ENCODE measurements at places on chromosomes 4 and X.

DNA sequence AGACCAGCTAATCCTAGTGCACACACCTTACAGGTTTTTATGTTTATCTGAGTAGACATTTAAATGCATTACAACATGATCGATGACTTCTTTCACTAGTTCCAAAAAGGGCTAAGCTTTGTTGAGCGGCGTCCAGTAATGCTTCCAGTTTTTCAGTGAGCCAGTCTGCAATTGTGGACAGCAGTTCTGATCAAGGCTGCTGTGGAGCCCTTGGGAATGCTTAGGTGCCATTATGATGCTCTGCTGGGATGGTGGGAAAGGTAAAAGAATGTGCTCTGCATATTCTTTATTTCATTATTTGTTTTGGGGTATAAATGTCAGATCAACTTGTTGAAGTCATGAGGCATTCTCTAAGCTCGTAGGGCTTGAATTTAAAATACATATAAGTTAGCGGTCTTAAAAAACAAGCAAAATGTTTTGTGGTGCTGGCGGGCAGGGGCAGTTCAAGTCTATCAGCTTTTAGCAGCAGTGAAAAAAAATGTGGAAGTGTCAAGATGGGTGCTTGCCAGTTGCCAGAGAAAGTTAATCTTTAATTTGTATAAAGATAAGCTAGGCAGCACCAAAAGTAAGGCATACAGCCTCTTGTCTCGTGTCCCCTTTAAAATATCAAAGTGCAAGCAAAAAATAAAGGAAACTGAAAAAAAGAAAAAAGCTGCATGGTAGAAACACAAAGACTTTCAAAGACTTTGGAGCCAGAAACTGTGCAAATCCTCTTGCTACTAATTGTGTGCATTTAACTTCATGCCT is 5.8 kb downstream of the MID1IP1 start:
- DNase-seq: no peak

- no peak for DNase-seq
Measured at GRCh38 chrX:10648614-10649013, 28.2 kb upstream of the MID1 start.

- no peak for DNase-seq
Measured at GRCh38 chr4:37733240-37733867, 47.2 kb upstream of the RELL1 start.

- no peak for DNase-seq
Measured at GRCh38 chr4:169385376-169385775, 114.6 kb upstream of the SH3RF1 start.

DNA sequence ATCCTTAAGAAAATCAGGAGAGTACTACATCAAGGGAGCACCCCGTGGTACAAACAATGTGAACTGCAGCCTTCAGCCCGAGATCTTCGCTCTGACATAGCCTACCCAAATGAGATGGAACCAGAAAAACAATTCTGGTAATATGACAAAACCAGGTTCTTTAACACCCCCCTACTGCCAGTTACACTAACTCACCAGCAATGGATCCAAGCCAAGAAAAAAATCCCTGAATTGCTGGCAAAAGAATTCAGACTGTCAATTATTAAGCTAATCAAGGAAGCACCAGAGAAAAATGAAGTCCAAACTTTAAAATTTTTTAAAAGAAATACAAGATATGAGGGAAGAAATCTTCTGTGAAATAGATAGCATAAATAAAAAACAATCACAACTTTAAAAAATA is 101.7 kb upstream of the KLF8 start:
- DNase-seq: no peak

- DNase-seq: peak; percentile 5
Measured at GRCh38 chr4:36385951-36386571, 104.6 kb downstream of the DTHD1 start.

DNA sequence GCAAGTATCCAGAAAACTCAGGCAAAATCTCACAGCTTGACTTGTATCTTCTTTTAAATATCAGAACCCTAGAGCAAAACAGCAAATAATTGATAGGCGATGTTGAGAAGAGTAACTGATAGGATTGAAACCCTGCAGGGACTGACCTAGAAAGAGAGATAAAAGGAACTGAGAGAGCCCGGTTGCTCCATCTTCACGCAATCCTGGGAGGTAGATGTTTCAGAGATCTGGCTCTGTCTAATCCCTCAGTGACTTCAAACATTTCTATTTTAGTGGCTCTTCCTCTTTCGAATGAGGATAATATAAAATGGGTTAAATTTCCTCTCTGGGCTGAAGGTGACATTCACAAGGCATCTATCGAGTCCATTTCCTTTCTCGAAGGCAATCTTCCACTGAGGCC is 39.3 kb upstream of the RPL34 start:
- DNase-seq: no peak

- no peak for DNase-seq
Measured at GRCh38 chr4:152115118-152115517, 354.3 kb upstream of the GATB start.

GRCh38 chr4:105623099-105623498 is 70.7 kb downstream of the ARHGEF38 start:
- DNase-seq: no peak

DNA sequence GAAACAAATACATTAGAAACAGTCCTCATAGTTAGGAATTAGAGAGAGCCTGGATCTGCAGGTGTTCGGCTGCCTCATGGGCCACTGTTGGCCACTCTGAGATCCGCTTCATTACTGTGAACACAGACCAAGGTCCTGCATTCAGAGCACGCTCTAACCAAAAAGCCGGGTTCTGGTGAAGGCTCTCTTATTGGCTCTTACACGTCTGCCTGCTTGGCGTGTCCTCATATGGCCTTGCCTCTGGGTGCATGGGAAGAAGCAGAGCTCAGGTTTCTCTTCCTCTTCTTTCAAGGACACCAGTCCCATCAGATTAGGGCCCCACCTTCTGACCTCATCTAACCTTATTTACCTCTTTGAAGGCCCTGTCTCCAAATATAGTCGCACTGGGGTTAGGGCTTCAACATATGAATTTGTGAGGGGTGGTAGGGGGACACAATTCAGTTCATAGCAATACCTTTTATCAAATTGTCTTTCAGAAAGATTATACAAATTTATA is 37.1 kb upstream of the ELF2 start:
- no peak for DNase-seq

- no peak for DNase-seq
Measured at GRCh38 chrX:136395271-136395670, 92.5 kb upstream of the BRS3 start.

DNA sequence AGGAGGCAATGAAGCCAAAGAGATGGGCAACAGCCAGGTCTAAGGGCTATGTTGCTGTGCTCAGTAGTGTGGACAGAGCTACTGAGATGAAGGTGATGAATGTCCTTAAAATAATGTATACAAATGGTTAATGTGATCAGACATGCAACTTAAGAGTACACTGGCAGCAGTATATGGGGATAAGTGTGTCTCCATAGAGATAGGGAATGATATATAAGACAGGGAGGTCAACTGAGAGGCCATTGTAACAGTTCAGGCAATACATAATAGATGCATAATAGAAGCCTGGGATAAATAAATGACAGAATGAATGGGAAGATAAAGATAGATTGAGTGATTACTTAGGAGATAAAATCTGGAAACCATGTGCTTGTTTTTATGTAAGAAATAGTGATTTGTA is 250.0 kb downstream of the CFAP299 start:
- no peak for DNase-seq

GRCh38 chr4:38769857-38770256 is 12.9 kb downstream of the TLR10 start:
- DNase-seq: no peak

GRCh38 chr4:119304431-119304830 is 17.5 kb downstream of the FABP2 start:
- no peak for DNase-seq

DNA sequence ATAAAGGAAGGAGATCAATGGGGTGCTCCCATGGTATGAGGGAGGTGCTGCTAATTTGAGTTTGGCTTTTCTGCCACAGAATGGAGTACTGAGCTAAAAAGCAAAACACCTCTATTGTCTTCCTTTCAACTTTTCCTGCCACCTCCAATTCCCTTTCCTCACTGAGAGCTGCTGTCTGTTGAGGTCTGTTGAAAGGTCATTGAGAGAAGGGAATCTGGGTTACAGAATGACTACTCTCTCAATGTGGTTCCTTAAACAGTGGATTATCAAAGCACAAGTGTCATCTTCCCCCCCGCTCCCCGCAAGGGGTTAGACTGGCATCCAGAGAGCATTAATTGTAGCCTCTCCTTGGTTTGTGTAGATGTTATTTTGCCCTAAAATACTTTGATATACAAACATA is 10.7 kb downstream of the USP9X start:
- DNase-seq: no peak

GRCh38 chr4:15765910-15766697 is 12.0 kb upstream of the CD38 start:
- DNase-seq: no peak

GRCh38 chrX:110003167-110004156 is 548 bp downstream of the TMEM164 start:
- no peak for DNase-seq

DNA sequence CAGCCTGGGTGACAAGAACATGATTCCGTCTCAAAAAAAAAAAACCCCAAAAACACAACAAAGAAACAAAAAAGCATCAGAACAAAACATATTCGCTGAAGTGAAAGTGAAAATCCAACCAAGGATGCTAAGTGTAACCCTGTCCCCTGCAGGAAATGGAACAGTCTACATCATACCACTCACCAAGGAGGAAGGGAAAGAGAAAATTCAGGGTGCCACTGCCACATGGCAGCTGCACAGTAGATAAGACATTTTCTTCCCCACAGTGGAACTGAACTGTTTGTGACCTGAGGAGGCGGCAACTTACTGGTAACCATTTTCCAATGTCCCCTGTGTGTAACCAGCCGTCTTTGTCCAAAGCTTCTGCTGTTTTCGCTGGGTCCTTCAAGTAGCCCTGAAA is 28.2 kb upstream of the CENPU start:
- DNase-seq: peak; percentile 5

DNA sequence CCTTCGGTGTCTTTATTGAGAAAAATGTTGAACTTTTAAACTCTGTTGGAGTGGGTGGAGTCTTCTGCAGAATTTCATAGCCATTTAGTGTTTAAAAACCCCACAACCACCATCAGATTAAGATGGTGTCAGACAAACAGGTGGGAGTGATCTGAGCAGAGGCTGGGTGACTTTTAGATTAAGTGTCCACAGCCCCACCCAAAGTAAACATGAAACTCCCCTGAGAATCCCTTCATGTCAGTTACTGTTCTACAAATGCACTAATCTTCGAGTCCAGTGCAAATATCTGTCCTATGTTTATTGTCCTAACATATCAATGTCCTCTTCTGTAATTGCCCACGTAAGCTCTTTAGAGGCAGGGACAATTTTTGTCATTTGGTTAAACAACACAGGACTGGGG is 175.6 kb upstream of the RBPJ start:
- DNase-seq: no peak

DNA sequence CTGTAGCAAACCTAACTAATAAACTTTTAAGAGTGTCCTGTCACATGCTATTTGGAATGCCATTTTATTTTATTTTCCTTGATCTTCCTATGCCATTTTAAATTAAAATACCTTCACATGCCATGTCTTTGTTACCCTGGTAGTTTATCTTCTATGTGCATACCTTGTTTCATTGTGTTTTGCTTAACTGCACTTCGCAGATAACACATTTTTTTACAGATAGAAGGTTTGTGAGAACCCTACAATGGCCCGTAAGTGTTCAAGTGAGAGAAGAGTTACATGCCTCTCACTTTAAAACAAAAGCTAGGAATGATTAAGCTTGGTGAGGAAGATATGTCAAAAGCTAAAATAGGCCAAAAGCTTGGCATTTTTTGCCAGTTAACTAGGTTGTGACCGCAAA is 744.1 kb downstream of the STIM2 start:
- DNase-seq: no peak

- DNase-seq: no peak
Measured at GRCh38 chr4:105624530-105624929, 72.1 kb downstream of the ARHGEF38 start.

- DNase-seq: no peak
Measured at GRCh38 chrX:122046226-122046625, 998.8 kb downstream of the GLUD2 start.

- DNase-seq: no peak
Measured at GRCh38 chr4:37139987-37140386, 104.6 kb upstream of the NWD2 start.

DNA sequence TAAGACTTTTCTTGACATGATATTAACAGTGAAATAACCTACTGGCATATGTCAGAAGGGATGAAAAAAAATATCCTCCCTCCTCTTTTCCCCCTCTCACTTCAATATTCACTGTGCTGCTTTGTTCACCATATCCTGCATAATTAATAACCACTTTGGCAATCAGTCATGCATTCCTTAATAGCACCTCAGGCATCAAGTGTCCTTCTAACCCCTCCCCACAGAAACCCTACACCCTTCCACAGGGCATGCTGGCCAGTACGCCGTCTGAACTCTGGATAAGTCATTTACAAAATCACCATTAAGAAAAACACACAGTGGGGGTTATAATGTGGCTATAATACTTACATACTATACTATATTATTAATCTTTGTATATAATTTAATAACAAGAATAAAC is 165.9 kb downstream of the PDGFC start:
- no peak for DNase-seq

- DNase-seq: no peak
Measured at GRCh38 chr4:173367946-173368345, 2.8 kb upstream of the SAP30 start.

DNA sequence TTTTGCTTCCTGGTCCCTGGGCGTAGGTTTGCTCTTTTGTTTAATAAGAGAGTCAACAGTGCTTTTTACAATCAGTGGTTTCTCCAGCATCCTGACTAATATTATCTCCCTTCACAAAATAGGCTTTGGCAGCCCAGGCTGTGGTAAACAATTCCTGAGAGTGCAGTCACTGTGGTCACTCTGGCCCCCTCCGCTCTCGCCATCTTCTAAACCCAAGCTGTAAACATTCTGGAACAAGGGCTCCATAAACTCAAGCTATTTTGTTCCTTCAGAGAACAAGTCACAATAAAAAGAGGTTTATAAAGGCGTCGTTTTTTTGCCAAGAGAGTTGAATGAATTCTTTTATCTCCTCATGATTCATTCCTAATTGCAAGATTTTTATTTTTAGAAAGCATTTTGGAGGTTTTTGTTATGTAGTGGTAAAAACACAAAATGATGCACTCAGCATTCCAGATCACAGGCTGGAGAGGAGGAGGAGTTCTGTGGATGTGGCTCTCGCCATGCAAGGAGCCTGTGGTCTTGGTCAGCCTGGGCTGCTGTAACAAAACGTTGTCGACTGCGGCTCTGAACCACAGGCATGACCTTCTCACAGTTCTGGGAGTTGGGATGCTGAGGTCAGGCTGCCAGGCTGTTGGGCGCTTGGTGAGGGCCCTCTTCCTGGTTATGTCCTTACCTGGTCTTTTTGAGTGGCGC is 486.4 kb upstream of the FAT1 start:
- DNase-seq: no peak

DNA sequence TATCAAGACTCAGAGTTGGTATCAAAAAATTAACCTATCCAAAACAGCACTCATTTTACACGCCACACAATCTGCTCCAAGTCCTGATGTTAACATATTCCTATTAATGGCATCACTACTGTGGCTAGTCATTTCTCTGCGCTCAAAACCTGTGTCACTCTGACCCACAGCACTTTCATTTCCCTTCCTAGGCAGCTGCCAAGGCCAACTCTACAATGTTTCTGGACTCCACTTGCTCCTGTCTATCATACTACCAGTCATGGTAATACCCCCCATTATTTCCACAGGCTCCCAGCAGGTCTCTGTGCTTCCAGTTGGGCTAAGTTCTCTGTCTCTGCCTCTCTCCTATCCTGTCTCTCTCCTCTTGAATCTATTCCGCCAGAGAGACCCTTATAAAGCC is 323.6 kb downstream of the NR3C2 start:
- no peak for DNase-seq

Measured in stimulated activated CD8-positive, alpha-beta memory T cell treated with anti-CD3 and anti-CD28 coated beads, Interleukin-2, amount 100 ng/mL, for 1 hour (primary cell).